ENCODE measurements at places on chromosomes 7 and 10. TPM values are rescaled to one million over a fixed set of nuclear protein-coding genes. Genes with fewer than 3 reads are reported as not detected.

RNLS gene
- 36.5 TPM for total RNA-seq

OSBPL3 gene
- total RNA-seq: 22.5 TPM

CAPZA2 gene
- total RNA-seq: 103 TPM

NACAD gene
- total RNA-seq: 3.5 TPM

AKR1C8 gene
- total RNA-seq: not detected

COL1A2 gene
- 2,430 TPM for total RNA-seq

GDF2 gene
- total RNA-seq: not detected

KLLN gene
- 0.71 TPM for total RNA-seq

MYOF gene
- 234 TPM for total RNA-seq

GRID2IP gene
- total RNA-seq: not detected

SLC18A3 gene
- total RNA-seq: not detected
